ENCODE measurements at places on chromosomes 1 and 21.

DNA sequence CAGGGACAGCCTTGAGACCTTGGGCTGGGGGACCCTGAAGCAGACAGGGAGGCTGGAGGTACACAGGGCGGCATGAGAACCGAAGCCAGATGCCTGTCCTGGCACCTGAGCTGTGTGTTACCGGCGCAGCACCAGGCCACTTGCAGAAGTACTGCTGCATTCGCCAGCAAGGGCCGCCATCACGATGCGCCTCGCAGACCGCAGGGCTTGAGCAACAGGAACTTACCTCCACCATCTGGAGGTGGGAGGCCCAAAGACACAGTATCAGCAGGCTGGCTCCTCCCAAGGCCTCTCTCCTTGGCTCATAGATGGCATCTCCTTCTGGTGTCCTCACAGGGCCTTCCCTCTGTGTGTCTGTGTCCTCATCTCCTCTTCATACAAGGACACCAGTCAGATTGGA lies 90.1 kb downstream of the PRDM16 start:
- peaks cover 6% of the 10 kb centered on the region for H3K4me1 ChIP-seq
- H3K27me3 ChIP-seq: no peaks in the 10 kb centered on the region
- H3K36me3 ChIP-seq: no peaks in the 10 kb centered on the region
- H3K4me3 ChIP-seq: no peak overlapping the region
- H3K27ac ChIP-seq: no peak overlapping the region
- no peak for DNase-seq

DNA sequence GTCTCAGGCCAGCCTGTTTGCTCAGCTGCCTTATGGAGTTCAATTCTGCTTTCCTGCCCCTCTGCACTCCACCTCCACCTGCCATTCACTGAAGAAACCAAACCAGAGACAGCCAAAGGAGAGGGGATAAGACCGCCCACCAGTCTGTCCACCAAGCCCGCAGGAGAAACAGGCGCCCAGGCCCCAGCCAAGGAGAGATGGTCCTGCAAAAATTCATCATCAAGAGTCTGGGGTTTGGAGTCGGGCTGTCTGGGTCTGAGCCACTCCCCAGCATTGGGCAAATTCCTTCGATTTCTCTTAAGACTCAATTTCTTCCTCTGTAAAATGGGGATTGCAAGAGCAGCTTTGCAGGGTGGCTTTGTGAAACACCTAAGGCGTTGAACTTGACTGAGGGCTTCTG lies 121.4 kb upstream of the RUNX3 start:
- no peaks in the 10 kb centered on the region for H3K4me1 ChIP-seq
- no peak for DNase-seq
- H3K4me3 ChIP-seq: no peak overlapping the region
- peaks cover 31% of the 10 kb centered on the region for H3K27me3 ChIP-seq
- H3K36me3 ChIP-seq: no peaks in the 10 kb centered on the region
- H3K27ac ChIP-seq: no peak overlapping the region

DNA sequence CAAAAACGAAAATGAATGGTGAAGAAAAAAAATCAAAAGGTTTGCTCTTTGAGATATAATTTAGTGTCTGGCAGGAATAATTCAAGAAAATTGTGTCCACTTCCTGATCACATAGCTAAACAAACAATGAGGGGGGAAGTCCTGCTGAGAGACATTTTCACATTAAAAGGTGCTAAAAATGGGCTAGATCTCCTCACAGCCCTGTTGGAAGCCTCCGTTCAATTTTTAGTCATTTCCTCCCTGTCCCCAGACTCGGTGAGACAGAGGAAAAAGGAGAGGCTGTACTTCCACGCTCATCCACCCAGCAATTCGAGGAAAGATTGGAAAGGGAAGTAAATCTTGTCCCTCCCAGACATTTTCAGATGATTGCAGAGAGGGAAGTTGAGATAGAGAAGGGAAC lies 103.7 kb downstream of the BARHL2 start:
- no peak overlapping the region for H3K4me3 ChIP-seq
- no peaks in the 10 kb centered on the region for H3K4me1 ChIP-seq
- DNase-seq: no peak

DNA sequence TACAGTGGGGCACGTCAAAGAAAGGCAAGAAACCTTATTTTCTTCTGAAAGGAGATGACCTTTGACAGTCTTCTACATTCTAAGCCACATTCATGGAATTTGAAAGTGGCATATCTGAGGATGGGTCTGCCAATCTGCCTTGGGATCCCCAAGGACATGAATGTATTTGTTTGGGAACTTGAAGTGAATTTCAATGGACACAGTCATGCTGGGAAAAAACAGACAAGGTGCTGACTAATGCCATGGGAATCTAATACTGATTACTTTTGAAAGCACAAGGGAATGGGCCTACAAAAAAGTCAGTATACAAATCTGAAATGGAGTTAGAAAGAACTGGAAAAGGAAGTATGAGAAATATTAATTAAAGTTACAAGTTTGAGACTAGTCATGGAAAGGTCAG lies 128.8 kb downstream of the KCNJ6 start:
- no peaks in the 10 kb centered on the region for H3K4me1 ChIP-seq
- no peaks in the 10 kb centered on the region for H3K27me3 ChIP-seq
- H3K36me3 ChIP-seq: no peaks in the 10 kb centered on the region
- H3K4me3 ChIP-seq: no peak overlapping the region

DNA sequence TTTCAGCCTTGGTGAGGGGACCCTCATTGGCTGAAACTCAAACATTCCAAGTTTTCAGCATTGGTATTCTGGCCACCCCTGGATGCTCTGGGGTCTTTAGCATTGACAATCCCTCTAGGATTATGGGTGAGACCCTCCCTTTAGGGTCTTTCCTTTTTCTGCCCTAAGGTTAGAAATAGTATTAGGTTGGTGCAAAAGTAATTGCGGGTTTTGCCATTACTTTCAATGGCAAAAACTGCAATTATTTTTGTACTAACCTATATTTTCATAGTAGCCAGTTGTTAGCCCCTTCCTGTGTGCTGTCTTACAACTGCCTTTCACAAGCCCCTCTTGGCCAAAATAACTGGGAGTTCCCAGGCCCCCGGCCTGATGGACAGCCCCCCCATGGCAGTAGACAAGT lies 648.4 kb downstream of the PTPRU start:
- H3K4me1 ChIP-seq: no peaks in the 10 kb centered on the region
- no peak overlapping the region for H3K4me3 ChIP-seq
- H3K27ac ChIP-seq: no peak overlapping the region
- H3K36me3 ChIP-seq: no peaks in the 10 kb centered on the region
- no peaks in the 10 kb centered on the region for H3K27me3 ChIP-seq

GRCh38 chr1:981491-981954 lies 370 bp downstream of the PERM1 start:
- H3K4me1 ChIP-seq: peaks cover 47% of the 10 kb centered on the region
- DNase-seq: no peak
- H3K27ac ChIP-seq: peak overlapping the region; percentile 97
- no peaks in the 10 kb centered on the region for H3K27me3 ChIP-seq
- no peaks in the 10 kb centered on the region for H3K36me3 ChIP-seq

DNA sequence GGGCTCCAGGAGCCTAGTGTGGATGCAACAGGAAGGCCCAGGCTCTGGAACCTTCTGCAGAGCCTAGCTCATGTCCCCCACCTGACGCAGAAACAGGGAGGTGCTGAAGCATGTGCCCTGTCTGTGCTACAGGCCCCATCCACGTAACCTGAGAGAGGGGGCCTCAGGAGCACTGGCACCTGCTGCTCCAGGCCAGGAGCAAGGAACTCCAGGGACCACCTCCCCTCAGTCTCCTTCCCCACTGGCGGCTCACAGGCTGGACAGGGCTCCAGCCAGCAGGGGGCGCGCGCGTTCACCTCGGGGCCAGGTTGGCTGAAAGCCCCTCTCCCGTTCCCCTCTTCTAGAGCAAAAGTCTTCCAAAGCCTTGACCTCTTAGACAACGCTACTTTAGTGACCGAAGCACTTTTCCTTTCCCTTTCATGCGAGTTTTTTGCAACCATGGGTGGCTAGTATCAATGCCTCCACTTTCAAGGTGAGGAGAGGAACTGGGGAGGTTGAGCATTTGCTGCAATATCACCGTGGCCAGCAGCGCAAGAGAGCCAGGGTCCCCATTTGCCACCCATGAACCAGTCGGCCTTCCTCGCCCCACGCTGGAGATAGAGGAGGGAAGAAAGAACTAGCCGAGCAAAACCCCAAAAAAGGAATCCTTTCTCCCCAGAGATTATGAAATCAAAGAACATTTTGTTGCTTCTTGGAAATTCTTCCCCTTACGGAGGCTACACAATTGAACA lies 52.4 kb upstream of the GPR157 start:
- peaks cover 48% of the 10 kb centered on the region for H3K4me1 ChIP-seq
- no peaks in the 10 kb centered on the region for H3K36me3 ChIP-seq
- peak; percentile 82 for DNase-seq

GRCh38 chr1:66571789-66572188 lies 37.8 kb downstream of the SGIP1 start:
- no peak overlapping the region for H3K4me3 ChIP-seq
- H3K27ac ChIP-seq: no peak overlapping the region
- no peaks in the 10 kb centered on the region for H3K4me1 ChIP-seq
- no peak for DNase-seq
- H3K36me3 ChIP-seq: no peaks in the 10 kb centered on the region
- H3K27me3 ChIP-seq: no peaks in the 10 kb centered on the region

- H3K4me3 ChIP-seq: no peak overlapping the region
- no peak for DNase-seq
- H3K36me3 ChIP-seq: no peaks in the 10 kb centered on the region
- H3K4me1 ChIP-seq: no peaks in the 10 kb centered on the region
Observed at GRCh38 chr1:197948926-197949899, 32.0 kb downstream of the LHX9 start.

- no peak overlapping the region for H3K4me3 ChIP-seq
- DNase-seq: no peak
- H3K36me3 ChIP-seq: no peaks in the 10 kb centered on the region
- H3K27me3 ChIP-seq: no peaks in the 10 kb centered on the region
- no peak overlapping the region for H3K27ac ChIP-seq
- H3K4me1 ChIP-seq: no peaks in the 10 kb centered on the region
Observed at GRCh38 chr1:54842206-54842915, 41.2 kb upstream of the TTC22 start.

DNA sequence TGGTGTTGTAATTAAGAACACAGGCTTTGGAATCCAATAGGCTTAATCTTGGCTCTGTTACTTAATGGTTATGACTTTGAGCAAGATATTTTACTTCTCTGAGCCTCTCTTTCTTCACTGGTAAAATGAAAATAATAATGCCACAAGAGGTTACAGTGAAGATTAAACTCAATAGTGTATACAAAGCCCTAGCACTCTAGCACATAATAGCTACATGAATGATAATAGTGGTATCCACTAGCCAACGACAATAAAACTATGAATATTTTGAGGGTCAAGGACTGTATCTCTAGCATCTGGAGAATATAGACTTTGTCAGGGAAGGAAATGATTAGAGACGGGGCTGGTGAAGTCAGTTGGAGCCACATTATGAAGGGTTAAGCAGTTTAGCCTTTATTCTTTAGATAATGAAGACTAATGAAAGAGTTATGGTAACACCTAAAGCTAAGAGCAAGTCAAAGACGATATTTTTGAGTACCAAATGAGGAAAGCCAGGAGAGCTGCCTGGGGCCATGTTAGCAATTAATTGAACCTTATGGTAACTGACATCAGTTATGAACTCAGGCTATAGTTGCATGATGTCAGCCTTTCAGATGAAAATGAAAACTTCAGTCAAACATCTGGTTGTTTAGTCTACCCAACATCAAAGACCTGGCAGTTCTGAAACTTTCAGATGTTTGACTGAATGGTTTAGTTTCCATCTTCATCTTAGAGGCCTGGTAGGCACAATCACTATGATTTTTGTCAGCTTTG lies 32.8 kb upstream of the RNF11 start:
- no peak overlapping the region for H3K27ac ChIP-seq
- DNase-seq: no peak
- H3K4me3 ChIP-seq: no peak overlapping the region
- H3K36me3 ChIP-seq: no peaks in the 10 kb centered on the region
- no peaks in the 10 kb centered on the region for H3K4me1 ChIP-seq

GRCh38 chr1:75085931-75086330 lies 48.3 kb upstream of the LHX8 start:
- no peak for DNase-seq
- no peak overlapping the region for H3K27ac ChIP-seq
- H3K27me3 ChIP-seq: no peaks in the 10 kb centered on the region
- H3K4me3 ChIP-seq: no peak overlapping the region
- H3K36me3 ChIP-seq: no peaks in the 10 kb centered on the region
- H3K4me1 ChIP-seq: no peaks in the 10 kb centered on the region
